Inflammatory macrophage (primary cell): ENCODE measurements at places on chromosomes 11 and 22.

- no peak for DNase-seq
Observed at GRCh38 chr11:4826425-4826824, 5.3 kb downstream of the OR51F2 start.

DNA sequence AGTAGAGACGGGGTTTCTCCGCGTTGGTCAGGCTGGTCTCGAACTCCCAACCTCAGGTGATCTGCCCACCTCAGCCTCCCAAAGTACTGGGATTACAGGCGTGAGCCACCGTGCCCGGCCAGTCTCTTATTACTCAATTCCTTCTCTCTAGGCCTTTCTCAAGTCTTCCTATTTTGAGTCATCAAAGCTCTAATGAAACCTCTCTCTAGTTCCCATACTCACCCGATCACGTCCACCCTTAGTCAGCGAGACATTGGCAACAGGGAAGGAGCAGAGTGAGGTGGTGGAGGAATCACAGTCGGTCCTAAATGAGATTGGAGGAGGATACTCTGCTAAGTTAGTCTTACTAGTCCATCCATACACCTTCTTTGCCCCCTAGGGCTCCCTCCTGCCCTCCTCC, 5.0 kb downstream of the BSCL2 start:
- peak; percentile 91 for DNase-seq

GRCh38 chr11:124788521-124788920, 11.7 kb downstream of the MSANTD2 start:
- DNase-seq: no peak

GRCh38 chr11:70077411-70078094, 564 bp upstream of the ANO1 start:
- no peak for DNase-seq

DNA sequence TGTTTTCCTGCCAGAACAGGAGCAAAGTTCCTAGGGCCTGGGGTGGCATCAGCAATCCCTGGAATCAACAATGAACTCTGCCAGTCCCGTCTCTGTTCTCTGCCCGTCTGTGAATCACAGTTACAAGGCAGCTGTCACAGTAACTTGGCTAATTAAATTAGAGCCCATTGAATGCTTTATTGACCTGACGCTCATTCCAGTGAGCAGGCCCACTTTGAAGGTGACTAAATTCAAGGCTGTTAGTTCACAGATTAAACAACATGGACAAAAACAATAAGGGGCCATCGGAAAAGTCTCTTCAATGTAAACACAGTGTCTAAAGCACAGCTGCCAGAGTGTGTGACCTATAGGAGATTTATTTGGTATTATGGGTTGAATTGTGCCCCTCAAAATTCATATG, 17.7 kb upstream of the TMPRSS5 start:
- no peak for DNase-seq

- DNase-seq: no peak
Observed at GRCh38 chr11:64643920-64644646, 53.1 kb downstream of the SLC22A12 start.
